ENCODE measurements at places on chromosomes 2 and 18.

GRCh38 chr2:219614076-219614860 lies 13.2 kb upstream of the SLC4A3 start:
- DNase-seq, result no peak

GRCh38 chr18:63606526-63606925 lies 19.4 kb downstream of the SERPINB13 start:
- DNase-seq, result no peak

- peak; percentile 62 for DNase-seq
Measured at GRCh38 chr2:166230024-166230723, 102.4 kb upstream of the SCN1A start.

GRCh38 chr2:7210712-7211111 lies 293.5 kb downstream of the RNF144A start:
- no peak for DNase-seq

DNA sequence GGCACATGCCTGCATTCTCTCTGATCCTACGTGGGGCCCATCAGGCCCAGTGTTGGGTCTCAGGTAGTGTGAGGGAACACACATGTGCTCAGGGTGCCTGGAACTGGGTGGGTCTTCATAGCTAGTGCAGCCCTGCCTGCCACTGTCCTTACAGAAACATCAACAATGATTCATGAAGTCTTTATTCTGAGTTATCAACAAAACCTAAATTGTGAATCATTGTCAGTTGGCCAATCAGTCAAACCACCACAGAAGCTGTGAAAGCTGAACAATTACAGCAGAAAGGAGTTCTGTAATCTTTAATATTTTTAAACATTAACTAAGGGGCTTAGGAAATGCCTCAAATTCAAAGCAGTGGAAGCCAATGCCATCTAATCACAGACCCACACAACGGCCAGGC lies 82.8 kb upstream of the ZNF521 start:
- no peak for DNase-seq

GRCh38 chr2:111111101-111111755 lies 9.5 kb upstream of the BCL2L11 start:
- DNase-seq, result no peak

DNA sequence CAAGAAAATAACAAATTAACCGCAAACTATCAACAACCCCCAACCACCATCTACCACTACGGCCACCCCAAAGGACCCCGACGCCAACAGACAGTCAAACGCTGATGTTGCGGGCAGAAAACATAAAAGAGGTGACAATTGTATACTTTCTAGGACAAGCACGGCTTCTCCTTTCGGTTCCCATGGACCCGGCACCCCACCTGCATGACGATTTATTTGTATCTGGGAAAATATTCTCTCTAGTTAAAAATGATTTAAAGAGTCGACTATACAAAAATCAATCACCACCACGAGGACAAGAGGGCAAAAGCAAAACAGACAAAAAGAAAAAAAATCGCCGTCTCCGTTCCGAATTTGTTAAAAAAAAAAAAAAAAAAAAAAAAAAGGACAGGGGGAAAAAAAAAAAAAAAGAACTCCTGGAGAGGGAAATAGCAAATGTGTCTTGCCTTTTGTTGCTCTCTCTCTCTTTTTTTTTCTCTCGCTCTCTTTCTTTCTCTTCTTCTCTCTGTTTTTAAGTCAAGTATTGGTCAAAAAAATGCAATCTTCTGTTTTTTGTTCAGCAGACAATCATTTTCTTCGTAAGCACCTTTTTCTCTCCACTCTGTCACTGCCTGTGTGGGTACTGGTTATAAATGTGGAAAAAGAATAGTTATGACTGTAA lies 3.6 kb downstream of the SIX3 start:
- no peak for DNase-seq

DNA sequence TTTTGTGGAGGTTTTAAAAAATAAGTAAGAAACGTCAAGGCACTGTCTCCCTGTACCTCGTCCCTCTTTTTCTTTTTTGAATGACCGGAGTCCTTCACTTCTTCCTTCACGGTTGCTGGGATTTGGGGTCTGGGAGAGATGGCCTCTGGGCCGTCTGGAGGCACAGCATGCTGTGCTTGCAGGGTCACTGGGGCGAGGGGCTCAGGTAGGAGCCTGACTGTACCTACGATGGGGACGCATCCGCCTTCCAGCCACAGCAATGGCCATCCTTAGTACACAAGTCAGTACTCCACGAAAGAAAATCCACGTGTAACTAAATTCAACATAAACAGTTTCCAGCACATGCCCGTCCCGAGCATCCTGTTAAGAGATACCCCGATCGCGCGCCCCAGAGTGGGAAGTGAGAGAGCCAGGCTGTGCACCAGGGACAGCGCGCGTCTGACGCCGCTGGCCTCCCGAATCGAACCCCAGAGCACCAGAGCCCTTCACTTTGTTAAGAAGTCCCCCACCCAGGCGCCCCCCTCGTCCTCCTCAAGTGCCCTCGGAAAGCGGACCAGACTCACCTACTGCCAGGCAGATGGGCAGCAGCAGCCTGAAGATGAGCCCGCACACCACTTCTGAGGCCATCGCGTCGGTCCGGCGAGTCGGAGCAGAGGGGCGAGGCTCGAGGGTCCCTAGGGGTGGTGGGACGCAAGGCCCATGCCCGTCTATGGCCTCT lies 1.2 kb downstream of the PIEZO2 start:
- DNase-seq, result peak; percentile 20

GRCh38 chr2:218389333-218390150 lies 7.5 kb downstream of the SLC11A1 start:
- DNase-seq, result no peak

DNA sequence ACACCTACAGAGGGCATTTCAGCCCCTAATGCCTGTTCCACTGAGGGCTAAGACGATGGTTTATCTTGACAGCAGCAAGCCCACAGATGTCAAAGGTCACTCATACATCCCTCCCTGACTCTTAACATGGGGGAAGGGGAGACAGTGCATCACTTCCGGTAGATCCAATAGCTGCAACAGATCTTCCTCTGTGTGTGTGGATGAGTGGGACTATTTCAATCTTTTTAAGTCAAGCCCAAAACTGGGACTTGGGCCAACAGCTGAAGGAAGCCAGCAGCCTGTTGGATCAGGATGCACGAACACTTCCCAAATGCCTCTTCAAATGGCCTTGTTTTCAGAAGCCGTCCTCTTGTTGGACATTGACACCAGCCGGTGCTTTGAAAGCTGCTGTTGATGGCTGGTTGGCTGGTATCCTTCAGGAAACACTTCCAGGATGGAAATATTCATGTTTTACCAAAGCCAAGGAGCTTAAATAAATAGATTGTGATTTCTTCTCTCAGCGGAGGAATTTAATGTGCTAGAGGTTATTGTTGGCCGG lies 59.2 kb downstream of the IL1R2 start:
- peak; percentile 80 for DNase-seq

GRCh38 chr2:140786585-140786984 lies 1344.2 kb downstream of the LRP1B start:
- no peak for DNase-seq

DNA sequence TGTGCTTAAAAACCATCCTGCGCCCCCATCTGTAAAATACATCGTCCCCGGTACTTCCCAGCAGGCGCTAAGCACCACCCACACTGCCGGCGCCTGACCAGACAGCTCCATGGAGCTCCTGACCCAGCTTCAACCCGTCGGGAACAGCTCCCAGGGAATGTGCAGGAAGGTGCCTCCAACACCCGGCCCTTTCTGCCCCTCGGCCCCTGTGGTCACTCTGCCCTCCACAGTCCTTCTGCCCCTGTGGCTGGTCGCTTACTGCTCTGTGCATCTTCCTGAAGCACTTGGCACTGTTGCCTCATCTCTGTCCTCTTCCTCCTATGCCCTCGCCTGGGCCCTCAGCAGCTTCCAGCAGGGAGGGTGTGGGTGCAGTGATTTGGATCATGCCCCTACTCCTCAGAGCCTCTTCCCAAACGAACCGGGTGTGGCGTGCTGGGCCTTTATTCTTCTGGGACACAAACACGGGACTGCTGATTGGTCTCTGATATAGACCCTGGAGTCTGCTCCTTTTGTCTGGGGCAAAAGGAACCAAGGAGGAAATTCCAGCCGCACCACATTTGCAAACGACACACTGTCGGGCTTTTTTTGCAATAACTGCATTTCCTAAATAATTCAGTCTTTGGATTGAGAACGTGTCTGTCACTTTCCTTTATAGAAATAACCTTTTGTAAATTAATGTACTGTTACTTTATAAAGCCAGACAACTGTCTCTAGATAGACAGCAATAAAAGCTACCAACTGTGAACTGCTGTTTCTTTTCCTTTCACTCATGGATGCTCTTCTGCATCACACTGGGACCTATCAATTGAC lies 65.9 kb downstream of the ADI1 start:
- DNase-seq, result no peak

DNA sequence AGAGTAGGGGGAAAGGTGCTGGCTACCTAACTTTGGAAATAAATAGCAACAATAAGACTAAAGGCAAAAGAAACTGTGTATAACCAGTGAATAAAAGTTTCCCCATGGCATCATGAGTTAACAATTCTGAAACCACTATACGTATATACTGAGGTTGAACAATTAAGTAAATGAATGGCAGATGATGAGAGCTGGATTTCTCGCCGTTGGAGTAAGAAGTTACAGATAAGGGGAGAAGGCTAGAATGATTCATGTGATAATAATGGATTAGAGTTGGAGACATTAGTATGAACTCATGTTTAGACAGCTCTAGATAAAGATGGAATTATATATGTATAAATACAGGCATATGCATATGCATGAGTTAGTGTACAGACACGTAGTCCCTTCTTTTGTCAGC lies 152.7 kb downstream of the UBR3 start:
- DNase-seq, result no peak

DNA sequence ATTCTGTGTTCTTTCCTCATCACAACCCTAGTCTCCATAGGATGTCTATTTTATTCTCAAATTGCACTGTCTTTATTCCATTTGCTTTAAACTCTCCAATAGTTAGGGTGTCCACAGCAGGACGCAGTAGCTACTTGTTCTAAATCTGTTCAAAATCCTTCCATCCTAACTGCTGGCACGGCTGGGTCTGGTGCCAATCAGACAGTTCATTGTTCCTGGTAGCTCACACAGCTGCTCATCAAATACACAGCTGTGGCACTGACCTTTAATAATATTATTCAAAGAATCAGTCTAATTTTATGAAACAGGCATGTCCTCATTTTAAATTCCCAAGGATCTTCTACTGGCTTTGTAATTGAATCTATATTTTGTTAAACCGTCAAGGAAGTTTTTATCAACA lies 59.7 kb upstream of the TMEFF2 start:
- DNase-seq, result no peak

- DNase-seq, result no peak
Measured at GRCh38 chr2:169012812-169013627, 18.1 kb downstream of the ABCB11 start.

- no peak for DNase-seq
Measured at GRCh38 chr18:44798433-44799048, 117.9 kb downstream of the SETBP1 start.

GRCh38 chr2:48199070-48199469 lies 292.8 kb upstream of the FBXO11 start:
- no peak for DNase-seq

GRCh38 chr18:10261344-10262276 lies 192.8 kb upstream of the APCDD1 start:
- DNase-seq, result peak; percentile 15

DNA sequence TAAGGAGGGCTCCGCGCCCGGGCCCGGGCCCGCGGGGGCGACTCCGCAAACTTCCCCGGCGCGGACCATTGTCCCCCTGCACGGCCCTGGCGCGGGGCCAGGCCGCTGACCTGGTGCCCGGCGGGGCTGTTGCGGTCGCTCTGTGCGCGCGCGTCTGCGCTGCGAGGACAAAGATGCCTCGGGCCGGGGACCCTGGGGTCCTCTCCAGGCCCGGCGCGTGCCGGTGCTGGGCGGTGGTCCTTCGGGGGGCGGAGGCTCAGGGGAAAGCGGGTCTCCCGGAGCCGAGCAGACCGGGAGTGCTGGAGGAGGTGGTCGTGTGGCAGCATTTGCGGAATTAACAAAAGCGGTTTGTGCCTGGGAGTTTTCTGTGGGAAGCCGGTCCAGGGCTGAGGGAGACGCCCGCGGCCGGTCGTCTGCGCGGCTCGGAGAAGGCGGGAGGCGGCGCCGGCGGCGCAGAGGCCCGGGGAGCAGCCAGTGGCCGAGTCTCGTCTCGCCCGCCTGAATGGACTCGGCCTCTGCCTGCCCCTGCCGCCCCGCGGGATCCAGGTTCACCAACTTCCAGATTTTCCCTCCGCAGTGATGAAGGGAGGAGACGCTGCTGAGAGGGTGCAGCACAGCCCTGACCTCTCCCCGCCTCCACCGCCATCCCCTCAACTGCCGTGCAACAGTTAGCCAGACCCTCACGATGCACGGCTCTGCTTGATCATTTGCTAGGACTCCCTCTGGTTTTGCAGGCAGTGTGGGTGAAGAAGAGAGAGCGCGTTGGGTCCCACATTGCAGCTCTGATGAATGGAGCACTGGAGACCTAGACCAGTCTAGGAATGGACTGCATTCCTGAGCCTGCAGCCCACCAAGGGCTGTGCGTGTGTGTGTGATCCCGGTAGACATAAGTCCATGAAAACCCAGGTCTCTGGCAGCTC lies 705 bp downstream of the EFR3B start:
- DNase-seq, result peak; percentile 45

GRCh38 chr18:76923485-76924085 lies 101.2 kb downstream of the ZNF236 start:
- peak; percentile 23 for DNase-seq

DNA sequence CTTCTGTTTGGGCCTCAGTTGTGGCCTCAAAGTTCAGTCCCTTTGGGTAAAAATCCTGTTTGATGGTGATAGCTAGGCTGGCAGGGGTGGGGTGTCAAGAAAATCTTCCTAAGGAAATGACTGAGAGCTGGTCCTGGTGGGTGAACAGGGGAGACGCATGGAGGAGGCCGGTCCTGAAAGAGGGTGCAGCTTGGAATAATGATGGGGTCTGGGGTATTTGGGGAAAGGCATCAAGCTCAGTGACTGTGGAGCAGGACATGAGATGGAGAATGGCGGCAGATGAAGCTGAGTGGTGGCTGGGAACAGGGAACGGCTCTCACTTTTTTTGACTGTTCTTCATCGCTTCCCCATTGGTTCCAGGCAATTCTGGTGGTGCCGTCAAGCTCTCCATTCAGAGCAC lies 140.7 kb upstream of the PKDCC start:
- DNase-seq, result no peak

DNA sequence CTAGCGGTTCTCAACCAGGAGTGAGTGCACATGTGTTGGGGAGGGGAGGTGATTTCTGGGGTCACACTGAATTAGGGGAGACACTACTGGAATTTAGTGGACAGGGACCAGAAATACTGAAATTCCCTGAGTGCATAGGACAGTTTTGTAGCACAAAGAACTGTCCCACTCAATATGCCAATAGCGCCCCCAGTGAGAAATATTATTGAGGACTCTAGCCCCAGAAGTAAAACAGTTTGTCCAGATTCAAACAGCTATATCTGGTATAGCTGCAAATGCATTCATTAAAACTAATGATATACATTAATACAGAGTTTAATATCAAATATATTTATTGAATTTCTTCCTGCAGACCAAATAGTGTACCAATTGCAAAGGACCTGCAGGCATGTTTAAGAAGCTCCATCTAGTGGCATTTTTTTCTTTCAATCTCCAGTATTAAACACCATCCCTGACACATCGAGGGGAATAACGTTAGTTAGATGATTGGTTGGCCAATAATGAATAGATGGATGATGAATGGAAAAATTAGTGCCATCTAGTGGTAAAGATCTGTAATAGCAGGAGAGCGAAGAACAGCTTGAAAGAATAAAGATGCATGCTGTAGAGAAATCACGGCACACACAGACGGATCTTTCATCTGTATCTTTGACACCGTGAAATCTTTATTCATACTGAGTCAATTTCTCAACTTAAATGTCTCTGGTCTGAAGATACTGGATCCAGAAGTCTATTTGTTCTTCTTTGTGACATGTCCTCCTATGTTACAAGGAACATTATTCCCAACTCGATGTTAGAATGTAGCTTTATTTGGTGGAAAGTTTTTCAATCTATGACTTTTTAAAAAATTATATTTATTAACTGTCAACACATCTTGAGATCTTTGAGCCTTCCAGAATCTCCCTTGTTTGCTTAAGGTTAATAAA lies 62.5 kb downstream of the DHRS9 start:
- DNase-seq, result peak; percentile 66

Measured in EL (cell line).